ENCODE measurements at places on chromosomes 7 and 10.

GRCh38 chr10:130038611-130039109 is 72.0 kb downstream of the C10orf143 start:
- DNase-seq, result no peak

DNA sequence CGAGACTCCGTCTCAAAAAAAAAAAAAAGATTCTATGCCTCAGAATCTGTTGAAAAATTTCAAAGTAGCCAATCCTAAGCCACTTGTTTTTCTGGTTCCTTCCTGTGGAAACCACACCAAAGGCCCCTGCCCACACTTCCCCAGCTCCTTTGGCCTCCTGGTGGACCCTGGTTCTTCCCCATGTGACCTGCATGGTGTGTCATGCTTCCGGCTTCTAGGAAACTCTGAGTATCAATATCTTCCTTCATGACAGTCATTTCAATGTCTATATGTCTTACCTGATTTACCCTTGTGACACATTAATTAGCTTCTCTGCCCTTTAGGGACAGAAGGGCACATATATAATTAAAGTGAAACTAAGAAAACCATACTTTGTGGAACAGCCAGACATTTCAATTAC is 80.4 kb upstream of the GRB10 start:
- no peak for DNase-seq

DNA sequence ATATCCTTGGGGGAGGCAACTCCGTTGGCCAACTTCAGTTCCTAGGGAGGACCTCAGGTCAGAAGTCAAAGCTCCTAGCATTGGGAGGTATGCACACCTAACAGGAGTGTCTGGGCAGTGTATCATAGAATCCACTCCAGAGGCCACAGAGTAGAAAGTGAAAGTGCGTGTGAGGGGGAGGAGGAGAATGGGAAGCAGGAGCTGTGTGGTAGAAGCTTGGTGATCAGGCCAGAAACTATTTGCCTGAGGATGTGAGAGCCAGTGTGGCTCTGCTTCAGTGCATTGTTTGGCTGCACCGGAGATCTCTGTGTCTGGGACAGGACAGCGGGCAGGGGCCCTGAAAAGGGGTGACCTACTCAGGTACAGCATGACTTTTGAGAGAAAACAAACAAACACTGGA is 557.4 kb upstream of the VSTM2A start:
- no peak for DNase-seq

GRCh38 chr10:59135275-59135674 is 41.2 kb upstream of the PHYHIPL start:
- no peak for DNase-seq

DNA sequence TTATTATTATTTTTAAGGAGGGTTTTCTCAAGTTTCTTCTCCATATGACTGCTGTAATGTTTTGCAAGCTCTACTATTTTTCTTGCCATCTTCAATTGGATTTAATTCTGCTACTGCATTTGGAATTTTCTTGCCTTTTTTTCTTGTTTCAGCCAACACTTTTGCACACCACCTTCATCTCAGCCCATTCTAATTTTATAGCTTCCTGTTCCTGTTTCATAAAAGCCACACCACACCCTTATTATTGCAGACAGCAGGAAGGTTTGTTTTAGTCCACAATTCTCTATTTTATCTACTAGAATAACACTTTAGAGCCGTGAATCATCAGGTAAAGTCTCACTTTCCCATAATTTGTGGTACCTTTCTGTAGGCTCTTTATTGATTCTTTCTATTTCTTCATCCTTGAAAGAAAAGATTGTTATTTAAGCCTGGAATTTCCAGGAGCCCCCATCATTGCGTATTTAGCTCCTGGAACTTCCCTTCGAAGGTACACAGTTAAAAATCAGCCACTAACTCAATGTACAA is 209.3 kb upstream of the TBX20 start:
- DNase-seq, result no peak

DNA sequence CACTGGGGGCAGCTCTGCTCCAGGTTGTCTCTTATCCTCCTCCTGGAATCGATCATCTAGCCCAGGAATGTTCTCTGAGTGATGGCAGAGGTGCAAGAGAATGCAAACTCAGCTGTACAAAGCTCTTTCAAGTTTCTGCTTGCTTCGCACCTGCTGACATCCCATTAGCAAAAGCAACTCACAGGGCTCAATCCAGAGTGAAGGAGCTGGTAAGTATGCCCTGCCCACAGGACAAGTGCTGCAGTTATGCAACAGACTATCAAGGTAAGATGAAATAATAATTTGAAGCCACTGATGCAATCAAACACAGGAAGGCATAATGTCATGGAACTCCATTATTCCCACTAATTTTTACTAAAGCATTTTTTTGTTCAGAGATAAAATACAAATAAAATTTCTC is 122.2 kb downstream of the GRM3 start:
- DNase-seq, result no peak
